ENCODE measurements at places on chromosomes 7 and 10.

GRCh38 chr7:16989811-16990413 is 108.1 kb upstream of the AGR3 start:
- DNase-seq, result peak; percentile 5

DNA sequence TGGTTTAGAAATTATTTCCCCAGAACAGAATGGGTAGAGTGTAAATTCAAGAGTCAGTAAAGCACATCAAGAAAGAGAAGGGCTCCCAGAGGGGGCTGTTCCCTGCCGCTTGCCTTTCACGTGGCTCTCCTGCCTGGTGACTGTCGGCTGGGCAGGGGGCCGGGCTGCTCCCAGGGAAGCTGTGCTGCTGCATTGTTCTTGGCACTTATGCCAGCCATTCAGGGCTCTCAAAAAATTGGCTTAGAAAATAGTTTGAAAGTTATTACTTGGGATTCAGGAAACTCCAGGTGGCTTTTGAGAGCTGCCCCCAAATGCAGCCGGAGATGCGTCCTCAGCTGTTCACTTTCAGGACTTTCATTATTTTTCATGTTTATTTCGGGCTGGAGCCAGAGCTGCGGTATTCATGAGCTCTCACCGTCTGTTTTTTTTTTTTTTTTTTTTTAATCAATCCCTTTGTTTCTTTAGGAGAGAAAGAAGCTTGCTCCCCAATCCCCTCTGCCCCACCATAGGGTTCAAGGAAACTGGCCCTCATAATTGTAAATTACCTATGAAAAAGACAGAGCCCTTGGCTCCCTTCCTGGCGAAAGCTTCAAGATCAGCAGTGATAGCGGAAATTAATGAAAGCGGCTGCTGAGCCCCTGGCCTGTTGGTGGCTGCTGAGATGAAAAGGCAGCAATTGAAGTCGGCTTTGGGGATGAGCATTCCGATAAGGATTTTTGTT is 94.1 kb downstream of the SORCS3 start:
- DNase-seq, result no peak

DNA sequence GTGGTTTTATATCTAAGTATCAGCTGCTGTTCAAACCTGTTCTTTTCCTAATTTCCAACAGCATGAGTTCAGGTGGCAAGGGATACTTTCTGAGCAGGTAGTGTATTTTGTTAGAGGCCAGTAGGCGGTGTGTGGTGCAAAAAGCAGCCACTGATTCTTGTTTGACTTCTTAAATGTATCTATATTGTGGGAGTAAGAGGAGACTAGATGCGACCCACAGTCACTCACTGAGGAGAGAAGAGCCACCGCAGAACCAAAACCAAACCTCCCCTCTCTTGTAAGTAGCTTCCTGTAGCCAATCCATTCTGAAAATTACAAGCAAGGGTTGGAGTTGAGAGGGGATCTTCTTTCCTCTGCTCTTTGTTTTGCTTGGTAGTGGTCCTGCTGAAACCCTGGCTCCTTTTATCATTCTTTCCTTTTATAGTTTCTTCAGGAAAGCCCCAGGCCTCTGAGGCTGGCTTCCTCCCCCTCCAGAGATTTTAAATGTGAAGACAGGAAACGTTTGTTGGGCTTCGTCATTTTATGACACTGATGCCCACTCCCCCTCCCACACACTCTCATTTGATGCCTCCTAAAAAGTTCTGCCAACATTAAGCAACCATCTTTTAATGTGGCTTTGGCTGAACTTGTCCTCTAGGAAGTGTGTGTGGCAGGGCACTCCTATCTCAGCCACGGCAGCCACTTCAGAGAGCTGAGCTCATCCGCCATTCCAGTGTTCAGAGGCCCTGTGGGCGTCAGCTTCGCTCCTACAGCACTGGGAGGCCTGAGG is 566.0 kb downstream of the SUGCT start:
- no peak for DNase-seq

DNA sequence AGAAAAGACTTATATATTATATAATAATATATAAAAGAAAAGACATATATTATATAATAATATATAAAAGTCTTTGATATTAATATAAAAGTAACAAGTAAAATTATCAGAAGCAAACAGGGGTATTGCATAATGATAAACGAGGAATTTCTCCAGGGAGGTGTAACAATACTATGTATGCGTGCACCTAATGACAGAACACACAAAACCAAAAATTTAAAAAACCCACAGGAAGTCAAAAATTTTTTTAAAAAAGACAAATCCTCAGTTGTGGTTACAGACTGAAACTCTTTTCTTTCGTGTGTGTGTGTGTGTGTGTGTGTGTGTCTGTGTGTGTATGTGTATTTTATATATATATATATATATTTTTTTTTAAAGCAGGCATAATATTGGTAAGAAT is 279.2 kb upstream of the DPP6 start:
- DNase-seq, result no peak

DNA sequence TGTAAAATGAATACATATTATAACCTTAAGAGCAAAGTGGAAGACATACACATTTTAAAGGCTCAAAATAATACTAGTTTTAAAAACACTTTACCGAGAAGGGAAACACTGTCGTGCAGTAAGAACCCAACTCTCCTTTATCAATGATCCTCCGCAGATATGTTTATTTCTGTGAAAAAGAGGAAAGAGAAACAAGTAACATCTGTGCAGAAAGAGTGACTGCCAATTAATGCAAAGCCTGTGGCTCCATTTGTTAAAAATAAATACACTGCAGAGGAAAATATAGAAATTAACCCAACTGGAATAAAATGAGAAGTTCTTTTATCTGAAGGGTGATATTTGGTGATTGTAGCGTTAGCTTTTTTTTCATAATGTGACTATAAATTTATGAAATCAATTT is 62.7 kb downstream of the HGF start:
- no peak for DNase-seq

GRCh38 chr7:138666385-138666784 is 34.8 kb downstream of the SVOPL start:
- no peak for DNase-seq

DNA sequence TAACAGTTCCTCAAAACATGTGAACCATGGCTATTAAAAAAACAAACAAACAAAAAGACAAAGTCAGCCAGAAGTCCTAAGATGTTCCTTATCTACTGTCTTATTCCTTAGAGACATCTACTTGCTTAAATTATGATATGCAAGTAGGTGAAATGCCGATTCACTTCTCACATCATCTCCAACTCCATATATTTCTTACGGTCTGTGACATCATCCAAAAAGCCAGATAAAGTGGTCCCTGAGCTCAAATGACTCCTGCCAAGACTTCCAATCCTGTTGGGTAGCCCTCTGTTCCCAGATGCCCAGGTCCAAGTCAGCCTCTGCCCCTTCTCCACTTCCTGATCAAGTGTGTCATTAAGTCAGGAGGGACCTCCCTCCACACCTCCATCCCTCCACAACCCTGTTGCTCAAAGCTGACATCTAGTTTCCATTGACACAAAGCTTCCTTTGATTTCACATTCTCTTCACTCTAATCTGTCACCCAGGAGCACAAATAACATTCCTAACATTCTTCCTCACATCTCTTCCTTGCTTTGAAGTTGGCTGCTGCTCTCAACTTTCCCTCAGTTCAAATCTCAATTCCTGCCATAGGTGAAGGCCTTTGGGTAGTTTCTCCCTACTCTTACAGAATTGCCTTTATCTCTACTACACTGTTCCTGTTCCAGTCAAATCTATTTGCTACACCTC is 56.1 kb upstream of the PDLIM1 start:
- DNase-seq, result no peak

DNA sequence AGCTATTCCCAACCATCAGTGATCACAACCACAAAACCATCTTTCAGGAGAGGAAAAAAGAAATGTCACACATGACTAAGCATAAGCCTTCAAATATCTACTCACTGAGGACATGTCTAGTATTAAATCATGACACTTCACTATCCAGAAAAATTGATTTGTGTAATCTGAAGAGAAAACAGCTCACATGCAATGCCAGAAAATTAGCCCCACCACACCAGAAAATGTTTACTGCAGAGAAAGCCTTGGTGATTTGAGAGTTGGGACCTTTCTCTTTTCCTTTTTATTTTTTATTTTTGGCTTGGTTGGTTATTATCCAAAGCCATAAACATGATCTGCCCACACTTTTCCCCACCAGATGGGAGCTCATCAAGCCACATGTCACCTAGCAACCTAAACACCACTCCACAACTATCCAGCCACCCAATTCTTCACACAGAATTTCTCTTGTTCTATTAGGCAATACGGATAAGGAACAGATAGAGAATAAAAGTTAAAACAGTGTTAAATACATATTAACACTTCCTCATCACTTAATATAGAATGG is 3.1 kb downstream of the PARD3 start:
- DNase-seq, result no peak

DNA sequence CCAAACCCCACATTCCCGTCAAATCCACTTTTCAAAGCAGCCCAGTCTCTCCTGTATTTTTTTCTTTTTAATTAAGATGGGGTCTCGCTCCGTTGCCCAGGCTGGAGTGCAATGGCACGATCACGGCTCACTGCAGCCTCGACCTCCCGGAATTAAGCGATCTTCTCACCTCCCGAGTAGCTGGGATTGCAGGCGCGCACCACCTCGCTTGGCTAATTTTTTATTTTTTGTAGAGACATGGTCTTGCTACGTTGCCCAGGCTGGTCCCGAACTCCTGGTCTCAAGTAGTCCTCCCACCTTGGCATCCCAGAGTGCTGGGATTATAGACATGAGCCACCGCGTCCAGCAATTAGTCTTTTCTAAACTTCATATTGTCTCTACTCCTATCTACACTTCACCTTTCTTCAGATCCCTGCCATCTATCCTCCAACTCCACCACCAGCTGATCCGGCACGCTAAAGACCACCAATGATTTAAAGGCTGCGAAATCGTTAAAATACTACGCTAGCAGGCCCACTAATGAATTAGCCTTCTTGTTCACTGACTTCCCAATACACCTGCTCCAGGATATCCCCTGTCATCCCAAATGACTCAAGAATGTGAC is 525 bp upstream of the CHUK start:
- DNase-seq, result no peak

- DNase-seq, result peak; percentile 75
These were observed 75.9 kb downstream of the HIBADH start for GRCh38 chr7:27586825-27587224.

- DNase-seq, result no peak
These were observed 344.6 kb upstream of the SHH start for GRCh38 chr7:156156734-156157408.

DNA sequence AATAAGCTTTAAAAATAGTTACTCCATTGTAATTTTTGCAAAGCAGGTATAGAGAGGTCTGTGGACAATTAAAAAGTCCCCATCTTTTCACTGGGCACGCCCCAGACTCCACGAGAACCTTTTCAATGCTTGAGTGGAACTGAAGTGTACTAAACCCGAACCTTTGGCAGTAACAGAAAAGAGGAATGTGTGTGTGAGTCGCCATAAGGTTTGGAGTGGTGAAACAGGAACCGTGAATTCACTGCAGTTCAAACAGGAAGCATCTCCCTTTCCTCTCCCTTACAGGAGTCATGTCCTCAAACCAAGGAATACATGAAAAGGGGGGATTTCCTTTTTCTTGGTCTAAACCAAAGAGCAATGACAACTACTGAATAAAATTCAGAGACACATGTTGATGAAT is 23.2 kb downstream of the NDUFB2 start:
- DNase-seq, result no peak

GRCh38 chr10:117568334-117568733 is 25.8 kb downstream of the EMX2 start:
- no peak for DNase-seq

- no peak for DNase-seq
These were observed 28.0 kb downstream of the MICU1 start for GRCh38 chr10:72597897-72598296.

- no peak for DNase-seq
These were observed 120.3 kb downstream of the NRG3 start for GRCh38 chr10:81995254-81995653.

- no peak for DNase-seq
These were observed 126.8 kb downstream of the WDFY4 start for GRCh38 chr10:48811461-48811860.

- no peak for DNase-seq
These were observed 663 bp downstream of the VPS37D start for GRCh38 chr7:73668103-73668885.

DNA sequence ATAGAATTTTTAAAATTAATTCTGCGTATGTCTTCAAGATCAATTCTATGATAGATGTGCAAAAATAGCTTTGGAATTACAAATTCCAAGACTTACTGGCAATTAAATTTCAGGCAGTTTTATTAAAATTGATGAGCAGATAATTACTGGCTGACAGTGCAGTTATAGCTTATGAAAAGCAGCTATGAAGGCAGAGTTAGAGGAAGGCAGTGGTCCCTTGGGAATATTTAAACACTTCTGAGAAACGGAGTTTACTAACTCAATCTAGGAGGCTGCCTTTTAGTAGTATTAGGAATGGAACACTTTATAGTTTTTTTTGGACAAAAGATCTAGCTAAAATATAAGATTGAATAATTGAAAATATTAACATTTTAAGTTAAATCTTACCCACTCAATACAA is 70.8 kb downstream of the CFTR start:
- DNase-seq, result no peak

DNA sequence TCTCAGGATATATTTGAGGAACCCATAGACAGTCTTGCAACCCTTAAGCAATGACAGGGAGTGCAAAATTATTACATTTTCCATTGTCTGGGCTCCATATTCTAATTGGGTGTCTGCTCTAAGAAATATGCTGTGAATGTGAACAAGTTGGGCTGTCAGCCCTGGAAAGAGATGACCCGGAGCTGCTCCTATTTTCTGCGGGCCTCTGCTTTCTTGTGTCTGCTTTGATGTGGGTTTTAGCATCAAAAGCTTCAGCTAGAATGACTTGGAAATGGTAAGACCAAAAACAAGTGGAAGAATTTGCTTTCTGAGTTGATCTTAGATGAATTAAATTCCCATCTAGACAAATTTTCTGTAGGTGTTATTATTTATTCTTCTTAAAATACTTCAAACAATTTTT is 343.6 kb upstream of the IGFBP3 start:
- DNase-seq, result no peak

GRCh38 chr7:26533217-26533616 is 241.6 kb downstream of the SNX10 start:
- DNase-seq, result no peak

- DNase-seq, result no peak
These were observed 10.8 kb upstream of the XPNPEP1 start for GRCh38 chr10:109933984-109934565.

DNA sequence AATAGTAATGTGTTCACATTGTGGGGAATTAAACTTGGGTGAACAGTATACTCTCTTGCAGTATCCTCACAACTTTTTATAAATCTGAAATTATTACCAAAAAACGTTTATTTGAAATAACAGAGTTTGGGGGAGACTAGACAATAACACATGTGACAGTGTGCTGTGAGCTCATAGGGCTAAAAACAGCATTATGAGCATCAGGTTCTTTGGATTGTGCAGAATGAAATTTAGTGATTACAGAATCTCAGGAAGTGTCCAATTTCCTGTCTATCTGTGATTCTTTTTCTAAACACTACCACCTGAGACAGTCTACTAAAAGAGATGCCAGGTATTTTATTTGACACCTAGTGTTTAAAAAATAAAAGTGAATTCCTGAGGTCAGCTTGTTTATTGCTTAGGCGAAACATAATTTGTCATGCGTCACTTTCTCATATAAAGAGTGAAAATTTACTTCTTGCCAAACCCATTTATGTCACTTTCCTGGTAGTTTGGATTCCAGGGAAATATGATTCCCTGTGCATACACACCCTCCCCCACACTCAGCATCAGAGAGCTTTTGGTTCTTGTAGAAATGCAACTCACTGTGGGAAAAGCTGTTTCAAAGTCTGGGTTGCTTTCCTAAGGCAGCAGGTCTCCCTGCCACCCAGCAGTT is 71.2 kb downstream of the AOAH start:
- DNase-seq, result no peak

GRCh38 chr7:29381206-29382094 is 182.2 kb upstream of the PRR15 start:
- no peak for DNase-seq

GRCh38 chr7:149884541-149884940 is 10.8 kb downstream of the ATP6V0E2 start:
- no peak for DNase-seq
